ENCODE measurements at places on chromosomes 1 and 21.

GRCh38 chr1:1290238-1290731 lies 10.0 kb downstream of the SCNN1D start:
- DNase-seq, result peak; percentile 70

- DNase-seq, result no peak
Measured at GRCh38 chr1:212254853-212255363, 30.3 kb upstream of the PPP2R5A start.

GRCh38 chr1:154335025-154335714 lies 9.8 kb downstream of the ATP8B2 start:
- DNase-seq, result peak; percentile 92

GRCh38 chr1:150008699-150009098 lies 1.8 kb downstream of the OTUD7B start:
- no peak for DNase-seq

DNA sequence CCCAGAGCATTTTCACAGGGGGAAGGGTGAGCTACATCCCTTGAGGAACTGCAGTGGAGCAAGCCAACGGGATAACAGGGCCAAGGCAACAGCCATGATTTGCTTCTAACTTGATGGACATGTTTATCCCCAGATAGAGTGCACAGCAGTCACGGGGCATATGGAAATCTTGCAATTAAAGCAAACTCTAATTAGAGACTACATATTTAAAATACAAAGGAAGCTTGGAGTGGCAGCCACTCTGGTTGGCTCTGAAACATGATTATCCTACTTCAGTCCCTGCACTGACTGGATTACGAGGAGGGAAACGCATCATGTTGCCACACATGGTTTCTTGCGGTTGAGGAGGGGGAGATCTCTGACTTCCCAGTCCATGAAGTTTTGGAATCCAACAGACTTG lies 60.8 kb downstream of the BEND5 start:
- DNase-seq, result no peak

GRCh38 chr21:43950481-43950880 lies 61.6 kb upstream of the TRAPPC10 start:
- DNase-seq, result no peak

DNA sequence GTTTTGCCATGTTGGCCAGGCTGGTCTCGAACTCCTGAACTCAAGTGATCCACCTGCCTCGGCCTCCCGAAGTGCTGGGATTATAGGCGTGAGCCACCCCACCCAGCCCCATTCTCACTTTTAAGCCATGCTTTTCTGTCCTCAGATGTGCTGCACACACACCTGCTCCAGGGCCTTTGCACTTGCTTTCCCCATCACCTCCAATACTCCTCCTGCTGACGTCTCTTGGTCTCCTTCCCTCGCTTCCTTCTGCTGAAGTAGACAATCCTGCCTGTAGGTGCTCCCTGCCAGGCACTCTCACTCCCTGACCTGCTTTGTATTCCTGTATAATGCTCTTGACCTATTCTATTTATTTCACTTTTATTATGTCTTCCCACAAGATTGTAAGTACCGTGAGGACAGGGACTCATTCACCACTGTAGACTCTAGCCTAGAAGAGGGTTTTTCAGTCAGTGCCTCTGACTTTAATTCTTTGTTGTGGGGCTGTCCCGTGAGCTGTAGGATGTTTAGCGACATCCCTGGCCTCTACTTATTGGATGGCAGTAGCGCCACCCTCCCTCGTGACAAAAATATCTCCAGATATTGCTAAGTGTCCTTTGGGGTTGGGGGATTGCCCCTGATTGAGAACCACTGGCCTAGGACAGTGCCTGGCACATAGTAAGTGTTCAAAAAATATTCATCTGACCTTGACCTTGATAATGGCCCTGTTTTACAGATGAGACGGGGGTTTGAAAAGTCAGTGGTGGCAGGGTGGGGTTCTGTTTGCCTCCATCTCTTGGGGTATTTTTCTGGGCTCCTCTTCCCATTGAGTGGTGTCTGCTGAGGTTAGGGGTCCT lies 4.6 kb downstream of the TNFRSF1B start:
- DNase-seq, result peak; percentile 54

DNA sequence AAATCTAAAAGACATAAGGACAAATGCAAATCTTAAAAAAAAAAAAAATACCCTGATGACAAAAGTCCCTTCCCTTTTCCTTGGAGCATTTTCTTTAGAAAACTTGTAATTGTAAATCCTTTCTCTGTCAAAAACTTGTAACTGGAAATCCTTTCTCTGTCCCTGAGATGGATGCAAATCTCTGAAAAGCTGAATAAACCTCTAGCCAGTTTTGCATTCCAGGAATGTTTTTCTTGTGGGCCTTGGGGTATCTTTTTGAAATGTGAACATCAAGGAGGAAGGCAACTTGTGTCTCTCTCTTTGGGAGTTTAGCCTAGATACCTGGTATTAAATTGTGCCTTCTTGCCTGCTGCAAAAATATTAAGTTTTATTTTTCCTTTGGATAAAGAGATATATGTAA lies 305.3 kb downstream of the KCNT2 start:
- DNase-seq, result no peak

- no peak for DNase-seq
Measured at GRCh38 chr1:24440436-24440835, 24.8 kb downstream of the NIPAL3 start.

GRCh38 chr1:9186082-9186859 lies 48.3 kb upstream of the H6PD start:
- no peak for DNase-seq

GRCh38 chr1:222653178-222653827 lies 35.4 kb downstream of the MIA3 start:
- peak; percentile 10 for DNase-seq

DNA sequence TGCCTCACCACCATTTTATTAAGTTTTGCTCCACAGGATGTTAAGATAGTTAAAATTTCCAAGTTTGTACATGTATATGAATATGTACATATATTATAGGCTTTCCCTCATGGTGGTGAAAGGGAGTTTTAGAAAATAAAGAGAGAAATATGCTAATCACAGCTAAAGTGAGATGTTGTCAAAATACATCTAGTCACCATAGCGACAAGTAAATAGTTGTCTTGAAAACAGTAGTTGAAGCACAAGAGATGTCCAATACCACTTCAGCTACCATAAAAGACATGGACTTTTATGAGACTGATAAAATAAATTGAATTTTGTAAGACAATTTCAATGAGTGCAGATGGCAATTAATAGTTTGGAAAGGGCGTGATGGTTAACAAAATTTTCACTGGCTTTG lies 1600.0 kb downstream of the BRINP3 start:
- no peak for DNase-seq

DNA sequence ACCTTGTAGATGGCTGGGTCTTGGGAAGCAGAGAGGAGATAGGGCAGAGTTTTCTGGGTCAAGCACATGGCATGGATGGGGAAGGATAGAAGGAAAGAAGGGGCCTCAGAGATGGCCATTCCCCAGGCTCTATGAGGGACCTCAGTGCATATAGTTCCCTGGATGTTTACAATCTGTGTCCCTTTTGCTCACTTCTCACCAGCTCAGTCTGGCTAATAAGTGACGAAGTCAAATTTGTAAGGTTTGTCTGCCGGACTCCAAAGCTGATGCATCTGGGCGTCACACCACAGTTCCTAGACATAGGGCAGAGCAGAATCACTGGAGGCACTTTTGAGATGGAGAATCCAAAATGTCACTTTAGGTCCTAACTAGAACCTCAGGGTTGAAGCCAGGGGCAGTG lies 416.4 kb upstream of the PROX1 start:
- DNase-seq, result no peak

- DNase-seq, result no peak
Measured at GRCh38 chr1:39043513-39043912, 17.4 kb downstream of the NDUFS5 start.

GRCh38 chr1:41436281-41437010 lies 48.0 kb downstream of the EDN2 start:
- no peak for DNase-seq

DNA sequence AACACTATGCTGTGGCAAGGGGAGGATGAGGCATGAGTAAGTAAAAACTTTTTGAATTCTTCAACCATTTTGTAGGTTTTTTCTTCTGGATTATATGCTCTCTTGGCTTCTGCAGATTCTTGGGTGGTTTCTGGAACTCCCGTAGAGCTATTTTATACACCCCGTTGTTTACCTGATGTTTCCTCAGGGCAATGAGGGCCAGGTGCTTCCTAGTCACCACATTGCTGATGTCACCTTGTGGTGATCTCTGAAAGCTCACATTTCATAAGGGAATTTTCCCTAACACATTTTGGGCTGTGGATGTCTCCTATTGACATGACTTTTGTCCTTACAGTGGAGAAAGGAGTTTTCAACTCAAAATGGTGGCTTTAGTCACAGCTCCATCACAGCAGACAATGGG lies 356.6 kb downstream of the PLA2G4A start:
- DNase-seq, result no peak

- DNase-seq, result no peak
Measured at GRCh38 chr21:44532712-44533111, 7.3 kb downstream of the KRTAP10-1 start.

DNA sequence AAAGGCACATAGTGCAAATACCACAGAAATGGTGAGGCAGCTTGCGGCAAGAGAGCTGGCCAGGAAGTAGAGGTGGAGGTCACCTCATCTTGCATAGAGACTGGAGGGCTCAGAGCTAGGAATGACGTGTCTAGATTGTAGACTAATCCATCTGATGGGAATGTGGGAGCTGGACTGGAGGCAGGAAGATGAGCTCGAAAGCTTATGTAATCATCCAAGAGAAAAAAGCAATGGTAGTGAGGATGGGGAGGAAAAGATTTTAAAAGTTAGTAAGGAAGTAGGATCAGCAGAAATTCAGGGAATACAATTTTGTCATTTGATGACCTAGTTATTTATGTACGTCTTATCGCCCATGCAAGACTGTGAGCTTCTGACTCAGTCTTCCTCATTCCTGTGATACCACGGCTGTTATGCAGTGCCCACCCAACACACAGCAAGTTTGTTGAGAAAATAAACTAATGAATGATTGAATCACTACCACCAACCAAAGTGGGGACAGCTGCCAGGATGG lies 123.9 kb downstream of the RRAGC start:
- no peak for DNase-seq

- DNase-seq, result peak; percentile 15
Measured at GRCh38 chr1:84888753-84889152, 4.3 kb downstream of the LPAR3 start.

DNA sequence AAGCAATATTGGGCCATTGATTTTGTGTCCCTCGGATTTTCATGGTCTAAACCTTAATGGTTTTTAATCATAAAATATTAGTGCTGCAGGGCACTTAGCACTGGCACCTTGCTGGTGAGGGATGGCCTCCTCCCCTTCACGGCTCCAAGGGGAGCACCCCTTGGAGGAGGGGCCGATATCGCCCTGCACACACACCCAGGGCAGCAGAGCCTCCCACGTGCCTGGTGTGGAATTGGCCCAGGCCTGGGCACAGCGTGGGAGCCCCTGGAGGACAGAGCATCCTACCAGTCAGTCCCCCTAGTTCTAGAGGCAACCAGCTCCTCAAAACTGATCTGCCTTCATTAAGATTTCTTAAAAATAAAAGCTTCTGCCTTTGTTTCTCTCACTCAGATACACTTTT lies 90.7 kb upstream of the CSF3R start:
- DNase-seq, result no peak

- no peak for DNase-seq
Measured at GRCh38 chr1:25205786-25206185, 26.5 kb downstream of the SYF2 start.

DNA sequence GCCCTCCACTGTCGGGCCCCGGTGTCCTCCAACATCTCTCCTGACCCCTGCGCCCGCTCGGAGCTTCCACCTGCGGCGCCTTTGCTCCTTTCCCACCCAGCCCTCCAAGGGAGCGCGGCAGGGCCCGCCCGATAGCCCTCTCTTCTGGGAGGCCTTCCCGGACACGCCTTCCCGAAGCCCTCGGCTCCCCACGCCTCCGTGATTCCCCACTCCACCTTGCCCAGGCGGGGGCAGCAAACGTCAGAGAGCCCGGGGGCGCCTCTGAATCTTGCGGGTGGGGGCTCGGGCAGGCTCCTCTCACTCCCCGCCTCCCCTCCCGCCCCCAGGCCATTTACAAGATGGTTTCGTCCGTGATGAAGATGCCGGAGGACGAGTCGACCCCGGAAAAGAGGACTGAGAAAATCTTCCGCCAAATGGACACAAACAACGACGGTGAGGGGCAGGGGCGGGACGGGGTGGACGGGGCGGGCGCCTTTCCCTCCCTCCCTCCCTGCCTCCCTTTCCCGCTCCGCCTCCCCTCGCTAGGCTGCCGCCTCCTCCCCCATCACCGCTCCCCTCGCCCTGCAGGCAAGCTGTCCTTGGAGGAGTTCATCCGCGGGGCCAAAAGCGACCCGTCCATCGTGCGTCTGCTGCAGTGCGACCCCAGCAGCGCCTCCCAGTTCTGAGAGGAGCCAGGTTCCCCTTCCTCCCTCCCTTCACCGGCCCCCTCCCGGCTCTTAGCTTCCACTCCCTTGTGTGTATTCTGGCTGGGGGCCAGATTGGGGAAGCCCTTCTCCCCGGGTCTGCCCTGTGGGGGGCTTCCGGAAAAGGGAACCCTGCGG lies 7.1 kb downstream of the HPCA start:
- peak; percentile 29 for DNase-seq

- DNase-seq, result no peak
Measured at GRCh38 chr1:213138892-213139291, 87.9 kb downstream of the RPS6KC1 start.

Data from activated naive CD4-positive, alpha-beta T cell treated with Interleukin-2 at 50 U/mL for 16 hours (primary cell).